Karpas-422 (cell line): ENCODE measurements at places on chromosomes 3 and 15. TPM values are rescaled to one million over a fixed set of nuclear protein-coding genes. Genes with fewer than 3 reads are reported as not detected.

- no peaks in the 10 kb centered on the region for H3K27me3 ChIP-seq
- no peak overlapping the region for H3K27ac ChIP-seq
- H3K4me3 ChIP-seq, result no peak overlapping the region
- H3K36me3 ChIP-seq, result no peaks in the 10 kb centered on the region
These were observed 17.0 kb upstream of the ARID3B start for GRCh38 chr15:74523982-74524381.

AHSG gene
- total RNA-seq, result not detected in 2 replicates

DNA sequence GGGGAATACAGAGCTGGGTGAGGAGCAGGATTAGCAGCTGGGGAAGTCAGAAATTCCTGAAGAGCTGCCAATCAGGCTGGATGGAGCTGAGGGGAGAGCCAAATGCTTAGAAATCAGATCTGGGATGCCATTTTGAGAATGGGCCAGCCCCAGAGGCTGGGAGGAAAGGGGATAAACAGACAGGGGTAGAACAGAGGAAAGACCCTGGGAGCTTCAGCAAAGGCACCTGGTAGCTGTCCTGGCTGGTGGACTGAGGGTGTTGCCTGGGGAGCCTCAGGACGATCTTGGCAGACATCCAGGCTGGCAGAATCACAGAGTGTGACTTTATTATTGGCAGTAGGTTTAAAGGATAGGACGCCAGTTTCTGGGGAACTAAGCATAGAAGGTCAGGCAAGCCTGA lies 97.8 kb downstream of the SQOR start:
- H3K36me3 ChIP-seq, result no peaks in the 10 kb centered on the region
- DNase-seq, result no peak
- H3K4me3 ChIP-seq, result no peak overlapping the region
- no peaks in the 10 kb centered on the region for H3K27me3 ChIP-seq

- no peaks in the 10 kb centered on the region for H3K27me3 ChIP-seq
- H3K4me3 ChIP-seq, result no peak overlapping the region
- H3K27ac ChIP-seq, result no peak overlapping the region
- DNase-seq, result no peak
- H3K4me1 ChIP-seq, result no peaks in the 10 kb centered on the region
- H3K36me3 ChIP-seq, result no peaks in the 10 kb centered on the region
These were observed 5.7 kb downstream of the ESYT3 start for GRCh38 chr3:138440121-138440521.

SLC24A5 gene
- total RNA-seq, result not detected in 2 replicates

GRCh38 chr15:96544162-96544756 lies 213.8 kb downstream of the NR2F2 start:
- no peaks in the 10 kb centered on the region for H3K27me3 ChIP-seq
- H3K27ac ChIP-seq, result no peak overlapping the region
- H3K36me3 ChIP-seq, result no peaks in the 10 kb centered on the region
- no peak for DNase-seq
- H3K4me1 ChIP-seq, result no peaks in the 10 kb centered on the region

DNA sequence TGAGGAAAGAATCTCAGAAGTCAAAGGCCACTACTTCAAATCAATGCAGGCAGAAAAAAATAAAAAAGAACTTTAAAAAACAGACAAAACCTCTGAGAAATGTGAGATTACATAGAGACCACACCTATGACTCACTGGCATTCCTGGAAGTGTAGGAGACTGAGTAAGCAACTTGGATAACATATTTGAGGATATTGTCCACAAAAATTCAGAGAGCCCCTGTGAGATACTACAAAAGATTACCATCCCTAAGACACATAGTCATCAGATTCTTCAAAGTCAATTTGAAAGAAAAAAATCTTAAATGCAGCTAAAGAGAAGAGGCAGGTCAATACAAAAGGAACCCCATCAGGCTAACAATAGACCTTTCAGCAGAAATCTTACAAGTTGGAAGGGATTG lies 887.3 kb downstream of the NTRK3 start:
- H3K4me1 ChIP-seq, result no peaks in the 10 kb centered on the region
- H3K27me3 ChIP-seq, result no peaks in the 10 kb centered on the region
- no peak for DNase-seq
- no peak overlapping the region for H3K27ac ChIP-seq

ZNF639 gene
- 54.9 and 70.8 TPM in 2 replicates for total RNA-seq

NPAP1 gene
- not detected in 2 replicates for total RNA-seq

DNA sequence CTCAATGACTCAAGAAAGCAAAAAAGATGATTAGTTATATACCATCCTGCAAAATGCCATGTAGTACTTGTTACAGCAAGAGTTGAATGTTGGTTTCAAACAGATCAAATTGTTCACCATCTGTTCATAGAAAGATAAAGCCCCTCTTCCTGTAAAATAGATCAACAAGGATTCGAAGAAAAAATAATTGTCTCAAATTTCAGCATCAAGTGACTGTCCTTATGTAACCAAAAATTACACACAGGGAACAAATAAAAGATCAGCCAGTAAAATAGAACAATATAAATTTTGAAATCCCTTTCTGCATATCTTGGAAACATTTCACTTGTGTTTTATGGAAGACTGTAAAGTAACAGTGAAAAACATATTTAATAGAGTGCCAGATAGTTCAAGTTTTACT lies 165.1 kb upstream of the STAC start:
- no peaks in the 10 kb centered on the region for H3K4me1 ChIP-seq
- no peaks in the 10 kb centered on the region for H3K27me3 ChIP-seq
- no peaks in the 10 kb centered on the region for H3K36me3 ChIP-seq
- no peak for DNase-seq
- no peak overlapping the region for H3K27ac ChIP-seq
- no peak overlapping the region for H3K4me3 ChIP-seq
